HT-29 (cell line): ENCODE measurements at places on chromosomes 12 and 14.

DNA sequence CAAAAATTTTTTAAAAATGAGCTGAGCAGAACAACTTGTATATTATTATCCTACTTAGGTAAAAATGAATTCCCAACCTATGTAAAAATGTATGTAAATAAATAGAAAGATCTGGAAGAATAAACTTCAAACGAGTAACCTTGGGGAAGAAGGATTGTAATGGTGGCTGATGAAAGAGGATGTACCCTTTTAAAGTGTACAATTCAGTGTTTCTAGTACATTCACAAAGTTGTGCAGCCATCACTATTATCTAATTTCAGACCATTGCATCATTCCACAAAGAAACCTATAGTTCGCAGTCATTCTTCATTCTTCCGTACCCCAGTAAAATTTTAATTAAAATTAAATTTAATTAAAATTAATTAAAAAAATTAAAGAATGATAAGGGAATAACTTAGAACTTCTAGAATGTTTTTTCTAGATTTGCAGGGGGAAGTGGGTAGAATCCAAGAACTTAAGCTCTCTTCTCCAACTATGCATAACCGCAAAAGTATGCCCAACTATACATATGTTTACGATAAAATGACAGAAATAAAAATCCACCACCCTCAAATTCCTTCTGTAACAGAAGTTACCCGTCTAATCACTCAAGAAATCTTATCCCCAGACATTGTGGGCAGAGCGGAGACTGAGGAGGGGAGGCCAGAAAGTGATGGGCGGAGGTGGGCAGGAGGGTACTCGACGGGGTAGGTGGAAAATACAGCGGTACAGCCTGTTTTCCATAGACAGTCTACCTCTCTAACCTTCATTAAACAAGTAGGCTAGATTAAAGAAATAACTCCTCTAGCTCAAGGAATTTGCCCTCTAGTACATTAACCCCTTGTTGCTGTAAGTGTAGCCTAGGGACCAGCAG is 921 bp downstream of the DEPDC4 start:
- DNase-seq = no peak

- no peak for DNase-seq
Measured at GRCh38 chr14:52868911-52869618, 77.7 kb upstream of the GNPNAT1 start.

DNA sequence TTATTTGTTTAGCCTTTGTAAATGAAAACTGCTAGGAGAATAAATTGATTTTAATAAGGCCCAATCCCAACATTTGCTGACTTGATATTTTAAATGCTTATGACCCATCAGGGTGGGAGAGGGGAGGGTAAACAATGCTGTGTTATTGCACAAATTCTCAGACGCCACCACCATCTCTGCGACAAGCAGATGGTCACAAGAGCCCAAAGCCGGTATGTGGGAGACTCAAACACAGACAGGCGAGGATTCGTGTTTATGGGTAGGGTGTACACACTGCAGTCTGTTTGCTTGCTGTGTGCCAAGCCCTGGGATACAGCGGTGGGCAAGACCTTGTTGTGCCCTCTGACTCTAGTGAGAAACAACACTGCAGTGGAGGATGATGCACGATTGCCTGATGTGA is 39.2 kb upstream of the PWP1 start:
- DNase-seq = no peak

GRCh38 chr12:52149182-52149641 is 42.6 kb downstream of the KRT80 start:
- DNase-seq = no peak

- DNase-seq = no peak
Measured at GRCh38 chr12:117936722-117937484, 31.9 kb downstream of the KSR2 start.

- DNase-seq = no peak
Measured at GRCh38 chr12:24742378-24742777, 206.5 kb downstream of the BCAT1 start.

DNA sequence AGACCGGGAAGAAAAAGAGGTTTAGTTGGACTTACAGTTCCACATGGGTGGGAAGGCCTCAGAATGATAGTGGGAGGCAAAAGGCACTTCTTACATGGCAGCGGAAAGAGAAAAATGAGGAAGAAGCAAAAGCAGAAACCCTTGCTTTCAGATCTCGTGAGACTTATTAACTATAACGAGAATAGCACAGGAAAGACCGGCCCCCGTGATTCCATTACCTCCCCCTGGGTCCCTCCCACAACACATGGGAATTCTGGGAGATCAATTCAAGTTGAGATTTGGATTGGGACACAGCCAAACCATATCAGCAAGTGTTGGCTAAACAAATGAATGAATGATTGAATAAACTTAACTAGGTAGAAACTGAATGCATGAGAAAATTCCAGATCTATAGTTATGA is 85.3 kb upstream of the PARP11 start:
- no peak for DNase-seq

- no peak for DNase-seq
Measured at GRCh38 chr12:100674036-100674888, 100.8 kb downstream of the GAS2L3 start.

- DNase-seq = no peak
Measured at GRCh38 chr14:93690146-93690545, 98.1 kb downstream of the PRIMA1 start.

GRCh38 chr14:28382444-28383190 is 384.0 kb upstream of the FOXG1 start:
- peak; percentile 77 for DNase-seq

GRCh38 chr14:73249108-73249507 is 11.8 kb downstream of the PAPLN start:
- no peak for DNase-seq

DNA sequence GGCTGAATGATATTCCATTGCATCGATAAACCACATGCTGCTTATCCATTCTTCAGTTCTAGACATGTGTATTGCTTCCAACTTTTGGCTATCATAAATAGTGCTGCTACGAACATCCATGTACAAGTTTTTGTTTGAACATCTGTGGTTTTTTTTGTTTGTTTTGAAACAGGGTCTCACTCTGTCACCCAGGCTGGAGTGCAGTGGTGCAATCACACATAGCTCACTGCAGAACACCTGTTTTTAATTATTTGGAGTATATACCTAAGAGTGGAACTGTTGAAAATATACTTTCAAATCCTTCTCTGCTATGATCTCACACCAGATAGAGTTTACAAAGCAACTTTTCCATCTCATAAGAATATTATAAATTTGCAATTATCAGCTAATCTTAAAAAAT is 124.2 kb downstream of the TTC7B start:
- no peak for DNase-seq

- peak; percentile 58 for DNase-seq
Measured at GRCh38 chr14:89856871-89857345, 97.6 kb downstream of the EFCAB11 start.

DNA sequence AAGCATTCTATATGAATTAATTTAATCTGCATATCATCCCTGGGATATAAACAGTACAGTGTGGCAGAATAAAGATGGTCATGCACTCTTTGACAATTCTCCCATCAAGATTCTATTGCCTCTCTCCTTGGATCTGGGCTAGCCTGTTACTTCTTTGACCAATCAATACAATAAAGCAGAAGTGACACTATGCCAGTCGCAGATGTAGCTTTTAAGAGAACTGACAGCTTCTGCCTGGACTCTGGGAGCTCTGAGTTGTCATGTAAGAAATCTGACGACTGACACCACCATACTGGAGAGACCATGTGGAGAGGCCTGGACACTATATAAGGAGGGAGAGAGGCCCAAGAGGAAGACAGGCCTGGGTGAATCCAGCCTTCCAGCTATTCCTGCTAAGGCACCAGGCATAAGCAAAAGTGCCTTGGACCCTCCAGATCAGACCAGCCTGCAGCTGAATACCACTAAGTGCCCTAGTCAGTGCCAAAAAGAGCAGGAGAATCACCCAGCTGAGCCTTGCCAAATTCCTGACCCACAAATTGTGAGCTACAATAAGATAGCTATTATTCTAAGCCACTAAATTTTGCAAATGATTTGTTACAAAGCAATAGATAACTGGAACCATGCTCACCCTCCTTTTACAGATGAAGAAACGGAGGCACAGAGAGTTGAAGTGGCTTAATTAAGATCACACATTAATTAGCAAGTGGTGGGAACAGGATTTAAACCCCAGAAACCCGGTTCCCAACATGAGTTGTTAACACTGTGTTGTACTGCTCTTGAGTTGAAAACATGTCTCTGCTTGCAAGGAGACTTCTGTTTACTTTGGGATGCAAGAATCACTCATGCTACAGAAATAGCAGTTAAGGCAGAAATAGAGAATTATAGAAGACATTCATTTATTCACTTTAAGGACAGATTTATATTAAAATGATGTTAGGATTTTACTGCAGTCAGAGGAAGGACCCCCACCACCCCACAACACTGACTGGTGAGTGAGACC is 84.6 kb downstream of the RIN3 start:
- DNase-seq = no peak

DNA sequence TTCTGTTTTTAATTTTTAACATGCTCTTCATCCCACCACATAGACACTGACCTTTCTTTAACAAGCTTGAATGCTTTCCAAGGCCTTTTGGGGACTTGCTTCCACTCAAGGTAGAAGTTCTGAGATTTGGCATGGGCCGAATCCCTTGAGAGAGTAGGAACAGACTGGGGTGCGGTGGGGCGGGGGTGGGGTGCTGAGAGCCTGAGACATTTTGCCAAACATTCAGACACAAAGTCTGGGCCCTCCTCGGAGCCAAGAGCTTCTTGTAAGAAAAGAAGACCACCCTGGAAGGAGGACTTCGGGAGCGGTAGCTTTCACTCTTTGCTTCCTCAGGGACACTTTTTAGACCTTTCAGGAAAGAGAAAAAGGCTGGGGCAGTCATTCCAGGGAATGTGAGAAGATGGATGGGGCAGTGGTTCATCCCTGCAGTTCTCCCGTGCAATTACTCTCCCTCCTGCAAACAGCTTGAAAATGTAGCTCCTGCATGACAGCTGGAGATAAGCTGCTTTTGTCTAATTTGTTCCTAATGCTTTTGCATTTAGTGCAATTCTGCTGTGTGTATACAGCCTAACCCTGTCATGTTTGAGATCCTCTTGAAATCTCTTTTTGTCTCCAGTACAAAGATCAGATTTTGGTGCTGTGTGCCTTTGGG is 16.3 kb upstream of the MYO1H start:
- DNase-seq = no peak

DNA sequence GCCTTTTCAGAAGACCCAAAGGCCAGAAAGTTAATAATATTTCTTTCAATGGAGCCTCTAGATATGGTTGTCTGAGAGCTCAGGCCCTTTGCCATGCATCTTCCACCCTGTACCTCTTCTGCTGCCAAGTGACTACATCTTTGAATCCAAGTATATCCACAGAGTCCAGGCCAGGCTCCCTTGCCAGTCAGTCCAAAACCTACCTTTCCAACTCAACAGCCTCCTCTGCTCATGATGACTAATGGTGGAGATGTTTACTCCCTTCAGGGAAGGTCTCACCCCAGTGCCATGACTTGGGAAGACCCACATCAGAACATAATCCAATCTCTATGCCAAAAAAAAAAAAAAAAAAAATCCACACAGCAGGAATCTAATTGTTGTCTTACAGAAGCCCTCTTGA is 20.4 kb downstream of the TTC9 start:
- no peak for DNase-seq

GRCh38 chr14:77306416-77306815 is 14.3 kb downstream of the POMT2 start:
- no peak for DNase-seq

GRCh38 chr14:36773136-36773540 is 111.5 kb downstream of the PAX9 start:
- peak; percentile 29 for DNase-seq

- no peak for DNase-seq
Measured at GRCh38 chr14:72118841-72119240, 186.6 kb downstream of the RGS6 start.
